ENCODE measurements at places on chromosomes 2 and 18.

GRCh38 chr18:79484661-79485621 lies 89.2 kb downstream of the NFATC1 start:
- peak; percentile 58 for DNase-seq

- DNase-seq, result no peak
These were observed 122.0 kb downstream of the ZNF521 start for GRCh38 chr18:25229920-25230319.

DNA sequence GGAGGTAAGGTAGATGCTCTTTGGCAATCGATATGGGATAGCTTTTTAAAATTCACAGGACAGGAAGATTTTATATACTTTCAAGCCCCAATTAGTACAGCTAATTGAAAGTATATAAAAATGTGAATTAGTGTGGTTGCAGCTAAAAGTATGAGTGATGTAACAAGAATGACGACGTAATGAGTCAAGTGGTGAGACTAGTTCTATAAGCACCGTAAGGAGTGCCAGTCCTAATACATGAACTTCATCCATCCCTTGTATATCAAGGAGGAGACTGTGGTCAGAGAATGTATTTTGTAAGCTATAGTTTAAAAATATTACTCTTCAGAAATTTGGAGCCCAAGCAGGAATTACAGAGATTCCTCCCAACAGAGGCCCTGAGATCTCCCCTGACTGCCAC lies 25.8 kb downstream of the DNAJC27 start:
- DNase-seq, result no peak

DNA sequence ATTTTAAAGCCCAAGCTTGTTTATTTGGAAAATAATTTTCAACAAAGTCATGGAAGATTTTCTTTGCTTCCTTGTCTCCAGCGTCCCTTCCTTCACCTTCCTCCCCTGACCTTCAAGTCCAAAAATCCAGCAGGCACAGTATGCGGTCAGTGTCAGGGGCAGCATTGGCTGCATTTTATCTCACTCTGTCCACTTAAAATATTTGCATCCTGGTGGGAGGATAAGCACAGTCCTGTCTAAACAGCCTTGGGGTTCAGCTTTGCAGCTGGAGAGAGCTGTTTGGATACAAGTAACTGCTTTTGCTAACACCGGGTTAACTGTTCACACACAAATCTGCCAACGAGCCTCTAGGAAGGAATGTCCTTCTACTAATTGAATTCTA lies 318.1 kb downstream of the PDE11A start:
- no peak for DNase-seq

DNA sequence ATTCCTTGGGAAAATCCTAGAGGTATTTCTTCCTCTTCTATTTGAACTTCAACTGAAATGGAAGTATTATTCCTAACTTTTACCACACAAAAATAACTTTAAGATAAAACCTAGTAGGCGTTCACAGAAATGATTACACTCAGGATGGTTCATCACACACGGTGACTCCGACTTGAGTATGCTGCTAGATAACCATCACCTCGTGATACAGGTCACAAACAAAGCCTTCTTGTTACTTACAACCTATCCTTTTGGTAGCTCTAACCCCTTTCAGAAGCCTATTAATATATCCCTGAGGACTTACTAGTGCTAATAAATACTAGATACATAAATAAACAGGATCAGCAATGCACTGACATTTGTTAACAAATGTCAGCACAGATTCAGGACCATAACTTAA lies 101.0 kb upstream of the DNER start:
- no peak for DNase-seq

DNA sequence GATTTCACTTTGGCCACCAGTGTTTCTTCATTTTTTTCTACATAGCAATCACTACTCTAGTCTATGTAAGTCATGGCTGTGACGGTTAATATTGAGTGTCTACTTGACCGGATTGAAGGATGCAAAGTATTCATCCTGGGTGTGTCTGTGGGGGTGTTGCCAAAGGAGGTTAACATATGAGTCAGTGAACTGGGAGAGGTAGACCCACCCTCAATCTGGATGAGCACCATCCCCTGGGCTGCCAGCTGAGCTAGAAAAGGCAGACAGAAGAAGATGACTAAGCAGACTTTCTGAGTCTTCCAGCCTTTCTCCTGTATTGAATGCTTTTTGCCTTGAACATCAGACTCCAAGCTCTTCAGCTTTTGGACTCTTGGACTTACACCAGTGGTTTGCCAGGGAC lies 265.0 kb upstream of the SLC8A1 start:
- peak; percentile 88 for DNase-seq

DNA sequence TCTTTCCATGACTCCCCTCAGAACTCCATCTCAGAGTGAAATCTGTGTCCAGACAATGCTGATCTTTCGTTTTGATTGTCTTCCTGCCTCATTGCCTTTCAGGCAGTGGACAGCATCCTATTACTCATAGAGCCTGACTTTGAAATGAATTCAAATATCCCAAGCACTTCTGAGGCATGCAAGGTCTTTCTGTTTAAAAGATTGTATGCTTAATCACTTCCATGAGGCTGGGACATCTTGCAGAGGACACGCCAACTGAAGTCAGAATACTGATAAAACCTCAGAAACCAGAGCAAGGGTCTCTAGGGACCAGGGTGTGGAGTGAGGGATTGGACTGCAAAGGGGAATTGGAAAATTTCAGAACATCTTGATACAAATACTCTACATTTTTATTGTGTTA lies 836.5 kb upstream of the ID2 start:
- no peak for DNase-seq

- DNase-seq, result no peak
These were observed 477.0 kb downstream of the RNF144A start for GRCh38 chr2:7394195-7394594.

GRCh38 chr2:134336352-134336751 lies 82.5 kb downstream of the MGAT5 start:
- DNase-seq, result no peak

- DNase-seq, result no peak
These were observed 16.8 kb downstream of the RAB11FIP5 start for GRCh38 chr2:73095910-73096309.
